ENCODE measurements at places on chromosomes 6 and 20.

DNA sequence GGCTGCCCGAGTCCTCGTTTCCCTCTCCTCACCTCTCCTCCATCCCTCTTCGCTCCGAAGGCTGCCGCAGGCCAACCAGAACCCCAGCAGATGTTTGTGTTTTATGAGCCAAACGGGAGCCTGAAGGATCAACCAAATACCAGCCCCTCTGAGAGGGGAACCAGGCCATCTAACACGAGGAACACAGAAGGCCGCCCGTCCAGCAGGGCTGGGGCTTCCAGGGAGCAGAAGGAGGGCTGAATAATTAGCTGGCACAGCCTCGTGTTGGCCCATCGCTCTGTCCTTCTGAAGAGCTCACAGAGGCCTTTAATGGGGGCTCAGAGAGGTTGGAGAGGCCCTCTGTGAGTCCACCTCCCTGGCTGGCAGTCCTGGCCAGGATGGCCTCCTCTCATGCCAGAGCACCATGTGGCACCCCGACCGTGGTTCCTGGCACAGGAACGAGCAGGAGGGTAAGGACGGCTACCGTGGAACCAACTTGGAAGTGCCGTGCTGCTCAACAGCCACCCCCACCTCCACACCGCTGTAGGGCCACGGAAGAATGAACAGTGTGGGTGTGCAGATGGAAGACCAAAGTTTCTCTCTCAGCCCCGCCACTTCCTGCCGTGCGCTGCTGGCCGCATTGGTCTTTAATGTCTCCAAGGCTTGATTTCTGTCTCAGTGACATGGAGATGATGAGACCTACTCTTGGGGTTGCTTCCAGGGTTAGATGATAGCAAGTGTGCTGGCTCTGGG is 155.2 kb downstream of the SCML4 start:
- DNase-seq, result peak; percentile 46
- peaks cover 1% of the 10 kb centered on the region for H3K36me3 ChIP-seq
- H3K27ac ChIP-seq, result no peak overlapping the region
- no peak overlapping the region for H3K4me3 ChIP-seq

DNA sequence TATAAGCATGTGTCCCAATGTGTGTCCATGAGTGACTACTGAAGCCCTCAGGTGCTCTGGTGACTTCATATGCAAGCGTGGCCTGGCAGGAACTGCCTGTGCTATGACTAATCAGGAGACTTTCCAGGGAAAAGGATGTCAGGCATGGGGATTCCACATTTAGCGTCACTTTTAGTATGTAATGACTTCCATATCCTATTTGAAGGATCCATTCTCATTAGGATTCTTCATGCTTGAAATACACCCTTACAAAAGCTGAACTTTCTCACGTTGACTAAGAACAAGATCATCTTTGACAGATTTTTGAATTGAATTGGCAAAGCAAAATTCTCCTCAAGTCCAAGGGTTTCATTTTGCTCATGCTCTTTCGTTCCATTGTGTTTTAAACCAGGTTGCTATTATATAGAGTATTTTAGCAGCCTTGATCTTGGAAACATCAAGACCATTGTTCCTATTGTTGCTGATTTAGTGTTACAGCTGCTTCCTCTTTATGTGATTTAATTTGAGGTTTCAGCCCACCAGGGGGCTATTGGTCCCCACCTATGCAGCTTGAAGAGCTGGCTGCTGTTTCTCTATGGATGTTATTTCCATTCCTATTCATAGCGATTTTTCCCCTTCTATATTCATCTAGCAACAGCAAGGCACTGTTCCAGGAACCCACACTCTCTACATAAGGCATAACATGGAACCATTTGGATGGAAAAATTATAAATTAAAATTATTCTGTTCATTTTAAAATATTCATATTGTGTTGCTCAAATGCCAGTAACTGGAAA is 418.6 kb downstream of the CDKAL1 start:
- H3K36me3 ChIP-seq, result no peaks in the 10 kb centered on the region
- no peak overlapping the region for H3K4me3 ChIP-seq
- no peak for DNase-seq
- peak overlapping the region; percentile 11 for H3K27ac ChIP-seq

- no peaks in the 10 kb centered on the region for H3K36me3 ChIP-seq
- peaks cover 7% of the 10 kb centered on the region for H3K4me1 ChIP-seq
- no peak overlapping the region for H3K27ac ChIP-seq
- no peaks in the 10 kb centered on the region for H3K27me3 ChIP-seq
- no peak for DNase-seq
These were observed 253.4 kb upstream of the SULF2 start for GRCh38 chr20:48038713-48039112.

DNA sequence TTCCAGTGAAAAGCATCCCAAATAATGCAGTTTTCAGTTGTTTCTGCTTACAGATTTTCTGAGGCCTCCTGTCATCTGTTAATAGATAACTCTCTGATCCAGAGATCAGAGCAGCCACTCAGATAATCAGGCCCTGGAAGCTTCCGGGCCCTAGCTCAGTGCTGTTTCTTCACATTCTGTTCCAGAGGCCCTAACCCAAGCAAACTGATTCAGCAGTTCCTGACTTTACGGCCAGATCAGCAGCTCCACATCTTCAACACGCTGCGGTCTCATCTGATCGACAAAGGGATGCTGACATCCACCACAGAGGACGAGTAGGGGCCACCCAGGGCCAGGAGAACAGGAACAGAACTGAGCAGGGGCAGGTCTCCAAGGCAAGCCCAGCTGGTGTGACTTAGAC is 63.1 kb downstream of the CDS2 start:
- peaks cover 7% of the 10 kb centered on the region for H3K4me1 ChIP-seq
- no peak overlapping the region for H3K27ac ChIP-seq
- DNase-seq, result no peak
- H3K27me3 ChIP-seq, result no peaks in the 10 kb centered on the region
- H3K36me3 ChIP-seq, result peaks cover 53% of the 10 kb centered on the region

DNA sequence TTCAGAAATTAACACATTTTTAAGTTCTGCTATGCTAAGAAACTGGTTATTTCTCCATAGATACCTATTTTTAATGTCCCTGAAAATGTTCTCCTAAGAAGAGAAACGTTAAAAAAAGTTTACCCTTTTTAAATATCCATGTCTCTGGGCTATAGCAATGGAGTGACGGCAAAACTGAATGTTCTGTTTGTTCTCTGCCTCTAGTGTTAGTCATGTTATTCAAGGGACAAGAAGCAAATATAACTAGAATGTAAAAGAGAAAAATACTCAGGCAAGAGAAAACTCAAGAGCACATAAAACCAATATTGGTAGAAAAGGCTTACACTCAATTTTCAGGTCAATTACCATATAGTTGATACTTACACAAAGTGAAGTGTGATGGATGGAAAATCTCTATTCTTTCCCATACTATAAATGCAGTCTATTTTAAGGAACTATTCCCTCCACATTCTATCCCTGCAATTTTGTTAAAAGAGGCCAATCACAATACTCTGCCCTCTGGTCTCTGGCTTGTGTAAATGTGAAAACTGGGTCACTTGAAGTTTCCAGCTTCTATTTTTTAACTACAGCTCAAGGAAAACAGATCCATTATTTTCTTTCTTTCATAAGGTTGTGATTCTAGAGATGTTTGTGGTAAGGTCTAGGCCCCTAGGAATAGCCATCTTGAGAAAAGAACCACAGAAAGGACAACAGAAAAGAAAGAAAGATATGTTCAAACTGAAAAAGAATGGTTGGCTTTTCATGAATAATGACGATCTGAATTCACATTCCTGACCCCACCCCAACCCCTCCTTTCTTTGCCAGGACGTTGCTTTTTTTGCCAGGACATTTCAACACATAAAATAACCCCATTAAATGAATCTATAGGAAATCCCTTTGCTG is 200.3 kb upstream of the FAM83B start:
- no peak for DNase-seq
- no peaks in the 10 kb centered on the region for H3K27me3 ChIP-seq
- peak overlapping the region; percentile 11 for H3K27ac ChIP-seq
- H3K36me3 ChIP-seq, result no peaks in the 10 kb centered on the region

- H3K27me3 ChIP-seq, result no peaks in the 10 kb centered on the region
- no peak overlapping the region for H3K27ac ChIP-seq
- no peak for DNase-seq
- no peaks in the 10 kb centered on the region for H3K36me3 ChIP-seq
- no peaks in the 10 kb centered on the region for H3K4me1 ChIP-seq
These were observed 532.3 kb downstream of the MAFB start for GRCh38 chr20:40156600-40157317.

- no peak overlapping the region for H3K27ac ChIP-seq
- H3K36me3 ChIP-seq, result peaks cover 4% of the 10 kb centered on the region
These were observed 21.7 kb downstream of the GFOD1 start for GRCh38 chr6:13465734-13466133.

DNA sequence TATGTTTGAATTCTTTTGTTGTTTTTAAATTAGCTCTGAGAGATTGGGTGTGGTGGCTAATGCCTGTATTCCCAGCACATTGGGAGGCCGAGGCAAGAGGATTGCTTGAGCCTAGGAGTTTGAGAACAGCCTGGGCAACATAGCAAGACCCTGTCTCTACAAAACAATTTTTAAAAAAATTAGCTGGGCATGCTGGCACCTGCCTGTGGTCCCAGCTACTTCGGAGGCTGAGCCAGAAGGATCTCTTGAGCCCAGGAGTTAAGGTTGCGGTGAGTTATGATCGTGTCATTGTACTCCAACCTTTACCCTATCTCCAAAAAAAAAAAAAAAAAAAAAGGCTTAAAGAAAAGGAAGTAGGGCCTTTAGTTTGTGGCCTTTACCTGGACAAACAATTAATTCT is 22.9 kb downstream of the DHX35 start:
- no peak for DNase-seq
- H3K27me3 ChIP-seq, result no peaks in the 10 kb centered on the region
- no peaks in the 10 kb centered on the region for H3K4me1 ChIP-seq
- H3K36me3 ChIP-seq, result peaks cover 11% of the 10 kb centered on the region
- H3K4me3 ChIP-seq, result no peak overlapping the region
- H3K27ac ChIP-seq, result no peak overlapping the region

- no peak for DNase-seq
- no peak overlapping the region for H3K4me3 ChIP-seq
- no peaks in the 10 kb centered on the region for H3K36me3 ChIP-seq
These were observed 18.6 kb upstream of the CST9L start for GRCh38 chr20:23586735-23587525.

- H3K4me3 ChIP-seq, result no peak overlapping the region
- no peaks in the 10 kb centered on the region for H3K27me3 ChIP-seq
- DNase-seq, result no peak
- H3K36me3 ChIP-seq, result no peaks in the 10 kb centered on the region
- H3K27ac ChIP-seq, result no peak overlapping the region
- no peaks in the 10 kb centered on the region for H3K4me1 ChIP-seq
These were observed 637.1 kb upstream of the CITED2 start for GRCh38 chr6:140011537-140011936.

DNA sequence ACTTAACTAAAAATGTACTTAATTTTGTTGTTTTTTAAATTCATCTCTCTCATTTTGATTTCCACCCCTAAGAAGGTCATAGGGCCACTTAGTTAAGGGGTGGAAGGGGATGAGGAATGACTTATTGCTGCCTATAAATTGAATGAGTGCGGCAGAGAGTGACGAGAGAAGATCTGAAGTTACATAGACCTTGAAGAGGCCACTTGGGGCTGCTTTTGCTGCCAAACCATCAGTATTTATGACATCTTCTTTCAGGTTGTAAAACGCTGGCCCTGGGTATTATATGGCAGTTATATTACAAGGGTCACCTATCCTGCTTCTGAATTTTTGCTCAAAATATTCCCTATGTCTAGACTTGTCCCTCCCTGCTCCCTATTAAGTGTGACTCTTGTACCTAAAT is 119.6 kb upstream of the RIMS1 start:
- no peaks in the 10 kb centered on the region for H3K4me1 ChIP-seq
- no peaks in the 10 kb centered on the region for H3K36me3 ChIP-seq
- H3K27ac ChIP-seq, result no peak overlapping the region
- no peak overlapping the region for H3K4me3 ChIP-seq
- no peaks in the 10 kb centered on the region for H3K27me3 ChIP-seq
- DNase-seq, result no peak

DNA sequence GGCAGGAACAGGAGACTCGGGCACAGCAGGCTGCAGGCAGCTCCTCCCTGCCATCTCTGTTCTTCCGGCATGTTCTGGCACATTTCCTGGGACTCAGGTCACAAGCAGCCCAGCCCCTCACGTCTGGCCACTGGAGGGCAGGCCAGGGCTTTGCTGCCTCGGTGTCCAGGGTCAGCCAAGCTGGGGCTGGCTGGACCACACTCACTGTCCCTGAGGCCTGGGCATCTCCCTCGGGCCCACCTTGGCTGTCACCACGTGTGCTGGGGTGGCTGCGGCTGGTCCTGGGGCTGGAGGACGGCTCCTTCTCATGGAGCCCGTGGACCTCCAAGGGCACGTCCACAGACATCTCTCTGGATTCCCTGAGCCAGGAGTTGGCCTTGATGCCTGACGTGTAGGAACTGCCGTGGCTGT is 18.5 kb downstream of the FRMD1 start:
- peak; percentile 13 for DNase-seq
- no peak overlapping the region for H3K27ac ChIP-seq
- no peak overlapping the region for H3K4me3 ChIP-seq
- peaks cover 13% of the 10 kb centered on the region for H3K4me1 ChIP-seq

DNA sequence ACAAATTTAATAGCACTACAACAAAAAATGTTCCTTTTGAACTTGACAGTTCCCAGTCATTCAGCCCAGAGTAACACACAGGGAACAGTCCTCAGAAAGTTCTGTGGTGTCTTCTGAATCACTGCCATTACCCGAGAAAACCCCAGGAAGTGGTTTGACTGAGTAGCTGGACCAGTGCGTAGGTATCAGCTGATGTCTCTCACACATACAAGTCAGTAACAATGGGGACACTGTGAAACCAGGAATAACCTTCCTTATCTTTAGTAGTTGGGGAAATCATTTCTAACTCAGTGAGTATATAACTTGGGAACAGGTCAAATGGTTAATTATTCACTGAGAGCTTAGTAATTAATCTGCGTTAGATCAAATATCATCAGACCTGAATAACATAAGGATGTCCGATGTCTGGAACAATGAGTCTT is 73.1 kb downstream of the HIVEP2 start:
- H3K36me3 ChIP-seq, result no peaks in the 10 kb centered on the region
- no peak for DNase-seq
- H3K27me3 ChIP-seq, result no peaks in the 10 kb centered on the region

GRCh38 chr20:45959956-45960630 is 11.9 kb downstream of the ZNF335 start:
- H3K36me3 ChIP-seq, result peaks cover 87% of the 10 kb centered on the region
- H3K4me1 ChIP-seq, result no peaks in the 10 kb centered on the region
- DNase-seq, result no peak

DNA sequence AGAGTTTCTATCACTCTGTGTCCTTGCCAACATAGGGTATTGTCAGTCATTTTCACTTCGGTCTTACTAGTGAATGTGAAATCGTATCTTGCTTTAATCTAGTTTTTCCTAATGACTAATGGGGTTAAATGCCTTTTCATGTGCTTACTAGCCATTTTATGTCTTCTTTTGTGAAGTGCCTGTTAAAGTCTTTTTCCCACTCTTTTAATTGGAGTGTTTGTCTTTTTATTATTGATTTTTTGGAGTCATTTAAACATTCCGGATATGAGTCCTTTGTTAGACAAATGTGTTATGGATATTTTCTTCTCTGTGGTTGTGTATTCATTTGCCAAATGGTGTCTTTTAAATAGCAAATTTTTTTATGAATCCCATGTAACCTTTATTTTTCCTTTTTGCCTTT is 194.6 kb downstream of the CDH26 start:
- H3K4me3 ChIP-seq, result no peak overlapping the region
- H3K27me3 ChIP-seq, result no peaks in the 10 kb centered on the region
- no peaks in the 10 kb centered on the region for H3K4me1 ChIP-seq
- DNase-seq, result no peak
- no peak overlapping the region for H3K27ac ChIP-seq

- no peaks in the 10 kb centered on the region for H3K27me3 ChIP-seq
- peak overlapping the region; percentile 97 for H3K27ac ChIP-seq
- H3K4me3 ChIP-seq, result peak overlapping the region; percentile 82
- peaks cover 8% of the 10 kb centered on the region for H3K4me1 ChIP-seq
- no peaks in the 10 kb centered on the region for H3K36me3 ChIP-seq
These were observed 17.4 kb downstream of the HFE start for GRCh38 chr6:26104457-26105108.

- no peaks in the 10 kb centered on the region for H3K4me1 ChIP-seq
- H3K36me3 ChIP-seq, result no peaks in the 10 kb centered on the region
- no peaks in the 10 kb centered on the region for H3K27me3 ChIP-seq
These were observed 53.0 kb downstream of the HLA-A start for GRCh38 chr6:29995340-29995777.

Measured in spinal cord (tissue), 10 donors.